ENCODE measurements at places on chromosomes 11 and 22.
A peak's percentile ranks its signal among the peaks of the same experiment; 100 is the strongest.

- DNase-seq, result peak; percentile 70
Observed at GRCh38 chr11:74397501-74398243, 561 bp downstream of the PGM2L1 start.

- peak; percentile 14 for DNase-seq
Observed at GRCh38 chr22:29689880-29690213, 30.0 kb upstream of the CABP7 start.

DNA sequence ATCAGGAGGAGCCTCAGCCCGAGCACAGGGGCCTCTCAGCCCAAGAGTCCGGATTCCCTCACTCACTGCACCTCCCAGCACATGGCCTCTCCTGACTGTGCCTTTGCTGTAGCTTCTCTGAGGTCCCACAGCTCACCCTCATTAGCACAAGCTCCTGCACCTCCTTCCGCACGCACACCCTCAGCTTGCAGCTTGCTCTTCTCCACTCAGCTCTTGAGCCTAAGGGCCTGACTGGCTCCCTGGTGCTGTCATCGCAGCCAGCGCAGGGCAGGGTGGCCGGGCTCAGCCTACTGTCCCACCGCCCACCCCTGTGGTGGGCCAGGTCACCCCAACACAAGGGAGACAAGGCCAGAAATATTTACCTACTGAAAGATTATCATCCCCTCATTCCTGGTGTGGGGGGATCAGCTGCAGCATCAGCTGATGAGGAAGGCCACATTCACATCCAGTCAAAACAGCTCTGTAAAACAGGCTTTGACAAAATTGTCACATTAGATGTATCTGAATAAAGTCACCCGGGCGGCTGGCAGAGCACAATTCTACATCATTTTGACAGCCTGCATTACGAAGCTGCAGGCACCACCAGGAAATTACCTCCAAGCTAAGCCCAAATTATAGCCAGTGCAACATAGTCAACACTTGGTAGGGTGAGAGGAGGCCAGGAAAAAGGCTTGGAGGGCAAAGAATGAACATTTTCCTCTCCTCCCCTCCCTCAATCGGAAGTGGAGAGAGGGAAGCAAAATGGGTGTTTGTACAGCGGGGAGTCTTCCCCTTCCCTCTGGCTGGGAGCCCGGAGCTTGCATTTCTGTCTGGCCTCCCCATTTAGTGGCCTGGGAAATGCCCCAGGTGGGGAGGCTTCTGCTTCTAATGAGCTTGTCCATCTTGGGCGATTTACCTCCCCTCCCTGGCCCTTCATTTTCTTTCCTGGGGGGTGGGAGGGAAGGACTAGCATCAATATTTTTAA lies 29.5 kb upstream of the IGSF9B start:
- peak; percentile 32 for DNase-seq

DNA sequence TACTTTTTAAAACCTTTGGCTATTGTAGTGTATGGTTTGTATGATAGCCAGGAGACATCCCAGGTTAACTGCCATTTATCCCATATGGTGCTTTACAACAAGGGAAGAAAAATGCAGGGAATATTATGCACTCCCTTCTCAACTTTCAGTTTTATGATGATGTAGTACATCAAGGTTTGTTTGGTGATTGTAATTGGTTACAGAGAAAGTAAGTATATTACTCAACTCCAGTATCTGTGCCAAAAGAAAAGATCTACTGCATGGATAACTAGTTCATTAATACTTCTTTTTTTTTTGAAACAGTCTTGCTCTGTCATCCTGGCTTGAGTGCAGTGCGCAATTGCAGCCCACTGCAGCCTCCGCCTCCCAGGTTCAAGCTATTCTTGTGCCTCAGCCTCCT lies 65.3 kb downstream of the BCL2L13 start:
- no peak for DNase-seq

DNA sequence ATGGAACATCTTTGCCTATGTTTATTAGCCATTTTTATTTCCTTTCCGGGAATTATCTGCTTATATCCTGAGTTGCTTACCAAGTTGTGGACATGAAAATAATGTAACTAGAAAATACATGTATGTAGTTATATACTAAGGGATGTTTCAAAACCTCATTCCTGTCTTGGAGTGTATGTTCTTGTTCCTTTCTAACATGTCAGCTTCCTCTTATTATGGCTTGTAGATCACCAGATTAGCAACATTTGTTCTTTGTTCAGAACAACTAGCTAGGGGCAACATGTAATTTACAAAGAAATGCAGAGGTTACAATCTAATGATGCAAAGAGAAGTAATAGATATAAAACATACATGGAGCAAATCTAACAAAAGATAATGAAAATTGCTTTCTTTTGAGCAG lies 13.1 kb upstream of the TMEM123 start:
- no peak for DNase-seq

- DNase-seq, result peak; percentile 79
Observed at GRCh38 chr11:46889689-46890475, 28.5 kb downstream of the LRP4 start.

- DNase-seq, result no peak
Observed at GRCh38 chr11:130476200-130476921, 27.9 kb downstream of the ADAMTS15 start.

GRCh38 chr11:34754171-34754823 lies 133.4 kb downstream of the EHF start:
- no peak for DNase-seq

DNA sequence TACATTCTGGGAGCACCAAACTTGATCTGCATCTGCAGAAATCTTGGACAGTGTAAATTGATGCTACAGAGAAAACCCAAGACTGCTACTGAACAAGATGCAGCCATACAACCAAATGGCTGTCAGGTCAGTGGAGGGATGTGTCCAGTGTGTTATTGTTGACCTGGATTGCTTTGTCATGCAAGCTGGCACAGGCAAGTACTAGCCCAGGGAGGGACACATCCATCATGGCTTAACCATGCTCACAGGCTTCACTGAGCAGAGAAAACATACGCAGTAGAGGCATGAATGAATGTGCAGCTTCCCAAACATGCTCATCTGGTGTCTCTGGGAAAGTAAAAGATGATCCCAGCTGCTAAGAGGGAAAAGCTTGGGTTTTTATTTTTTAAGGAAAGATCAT lies 93.6 kb downstream of the MTNR1B start:
- no peak for DNase-seq

GRCh38 chr11:18314784-18315523 lies 7.0 kb downstream of the HPS5 start:
- no peak for DNase-seq

GRCh38 chr11:94002226-94002625 lies 18.9 kb upstream of the HEPHL1 start:
- DNase-seq, result no peak

DNA sequence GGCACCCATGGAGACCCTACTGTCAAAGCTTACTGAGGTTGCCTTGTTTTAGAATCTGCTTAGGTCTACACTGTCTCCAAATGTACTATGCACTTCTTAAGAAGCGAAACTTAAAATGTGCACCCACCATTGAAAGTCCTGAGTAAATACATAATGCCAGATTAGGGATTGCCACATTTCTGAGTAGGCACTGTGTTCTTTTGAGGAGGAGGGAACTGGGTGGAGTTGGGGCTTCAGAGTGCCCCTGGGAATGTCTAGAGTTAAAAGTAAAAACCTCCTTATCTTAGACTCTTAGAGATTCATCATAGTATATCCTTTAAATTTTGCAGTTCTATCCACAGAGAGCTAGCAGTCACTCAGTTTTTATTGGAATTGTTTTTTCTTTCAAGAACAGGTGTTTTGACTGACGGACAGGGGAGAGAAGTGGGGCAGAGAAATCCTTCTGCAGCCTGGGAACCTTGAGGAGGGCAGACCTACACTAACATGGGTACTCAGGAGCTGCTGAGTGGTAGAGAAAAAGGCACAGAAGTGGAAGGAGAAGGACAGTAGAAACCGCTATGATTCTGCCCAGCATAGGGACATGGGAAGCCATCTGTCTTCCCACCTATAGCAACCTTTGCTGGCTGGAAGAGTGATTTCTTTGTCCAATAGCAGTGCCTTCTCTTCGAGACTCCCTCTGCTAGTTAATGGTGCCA lies 33.4 kb upstream of the MICAL2 start:
- no peak for DNase-seq

DNA sequence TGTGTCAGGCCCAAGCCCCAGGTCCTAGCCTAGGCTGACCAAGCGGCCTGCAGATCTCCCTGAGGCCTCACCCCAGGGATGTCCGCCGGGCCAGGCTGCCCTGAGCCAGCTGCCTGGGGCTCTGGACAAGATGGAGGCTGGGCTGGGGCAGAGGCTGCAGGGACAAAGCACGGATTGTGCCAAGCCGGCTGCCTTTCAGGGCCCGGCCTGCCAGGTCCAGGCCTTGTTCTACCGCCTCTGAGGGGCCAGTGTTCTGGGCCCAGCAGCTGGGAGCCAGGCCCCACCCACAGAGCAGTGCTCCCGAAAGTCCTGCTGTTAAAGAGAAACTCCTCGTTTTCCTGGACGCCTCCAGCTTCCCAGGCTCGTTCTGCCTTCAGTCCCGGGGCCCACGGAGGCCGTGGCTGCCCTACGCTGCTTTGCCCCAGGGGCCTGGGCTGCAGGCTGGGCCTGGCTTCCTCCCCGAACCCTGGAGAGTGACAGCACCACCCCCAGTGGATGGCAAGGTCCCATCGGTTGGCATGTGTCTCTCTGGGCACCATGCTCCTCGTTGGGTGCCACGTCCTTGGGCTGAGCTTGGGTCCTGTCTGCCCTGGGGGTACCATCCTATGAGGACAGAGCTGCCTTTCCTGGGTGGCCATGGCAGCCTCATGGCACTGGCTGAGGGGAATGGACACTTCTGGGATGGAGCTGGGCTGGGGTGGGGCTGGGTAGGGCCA lies 7.6 kb downstream of the BRSK2 start:
- DNase-seq, result no peak

Measured in NCI-H2227 treated with DMSO at 0.1 percent for 48 hours (cell line).